ENCODE measurements at places on chromosomes 6 and 20.

DNA sequence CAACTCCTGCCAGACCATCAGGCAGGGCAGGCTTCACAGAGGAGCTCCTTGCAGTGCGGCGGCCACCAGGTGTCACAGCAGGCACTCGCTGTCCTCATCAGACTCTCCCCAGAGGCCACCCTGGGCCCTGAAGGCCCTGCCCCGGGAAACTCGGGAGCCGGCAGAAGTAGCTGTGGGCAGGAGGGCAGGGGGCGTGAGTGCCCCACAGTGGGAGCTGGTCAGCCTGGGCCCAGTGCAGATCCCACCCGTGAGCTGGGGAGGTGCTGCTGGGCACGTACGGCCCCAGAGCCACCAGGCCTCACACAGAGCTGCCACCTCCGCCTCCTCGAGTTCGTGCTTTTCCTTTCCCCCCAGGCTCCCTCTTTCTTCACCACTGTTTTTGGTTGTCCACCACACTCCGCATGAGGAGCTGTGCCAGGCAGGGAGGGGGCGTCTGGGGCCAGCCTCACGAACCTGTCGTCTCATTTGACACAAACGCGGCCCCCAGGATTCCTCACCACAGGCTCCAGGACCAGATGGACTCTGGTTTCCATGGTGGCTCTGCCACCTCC is 33.8 kb downstream of the FRMD1 start:
- no peak for DNase-seq

DNA sequence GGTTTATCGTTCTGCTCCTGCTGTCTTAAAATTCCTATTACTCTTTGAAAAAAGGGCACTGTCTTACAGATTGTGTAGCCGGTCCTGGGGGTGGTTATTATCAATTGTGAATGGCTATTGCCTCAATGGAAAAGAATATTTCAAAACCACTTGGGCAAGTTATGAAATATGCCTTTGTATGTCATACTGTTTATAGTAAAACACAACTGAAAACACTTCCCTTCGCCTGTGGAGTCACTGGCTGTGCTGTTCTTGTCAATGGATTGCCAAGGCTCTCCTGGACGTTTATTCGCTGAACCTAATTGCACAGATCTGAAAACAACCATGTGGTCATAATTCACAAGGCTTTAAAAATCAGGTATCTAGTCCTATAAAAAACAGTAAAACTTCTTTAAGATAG is 47.8 kb upstream of the TAGAP start:
- no peak for DNase-seq

- DNase-seq: no peak
Measured at GRCh38 chr6:79196912-79197311, 37.6 kb downstream of the HMGN3 start.

DNA sequence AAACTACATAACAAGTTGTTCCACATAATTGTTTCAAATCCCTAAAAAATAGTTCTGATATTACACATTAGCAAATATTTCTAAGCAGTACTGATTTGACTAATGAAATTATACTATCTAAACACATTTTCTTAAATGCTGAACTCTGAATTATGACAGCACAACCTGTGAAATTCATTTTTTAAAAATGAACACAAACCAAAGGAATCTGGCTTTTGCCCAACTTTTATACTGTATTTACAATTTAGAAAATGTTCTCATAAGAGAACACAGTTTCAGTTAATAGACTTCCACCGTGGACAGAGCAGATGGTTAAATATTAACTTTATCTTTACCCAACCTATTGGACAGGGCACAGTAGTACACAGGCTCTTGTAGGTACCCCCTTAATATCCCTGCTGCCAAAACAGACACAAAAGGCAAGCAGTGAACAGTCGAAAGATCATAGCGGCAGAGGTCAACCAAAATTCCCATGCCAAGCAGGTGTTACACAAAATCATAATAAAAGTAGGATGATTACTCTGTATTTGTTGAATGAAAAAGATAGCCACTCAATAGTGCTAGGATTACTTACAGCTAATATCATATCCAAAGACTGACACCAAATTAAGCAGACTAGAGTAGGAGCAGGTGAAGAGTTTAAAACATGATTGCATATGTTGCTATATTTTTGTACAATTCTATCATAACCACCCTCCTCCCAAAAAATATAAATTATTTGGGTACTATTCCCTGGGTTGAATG is 122.5 kb downstream of the RNGTT start:
- DNase-seq: peak; percentile 59

DNA sequence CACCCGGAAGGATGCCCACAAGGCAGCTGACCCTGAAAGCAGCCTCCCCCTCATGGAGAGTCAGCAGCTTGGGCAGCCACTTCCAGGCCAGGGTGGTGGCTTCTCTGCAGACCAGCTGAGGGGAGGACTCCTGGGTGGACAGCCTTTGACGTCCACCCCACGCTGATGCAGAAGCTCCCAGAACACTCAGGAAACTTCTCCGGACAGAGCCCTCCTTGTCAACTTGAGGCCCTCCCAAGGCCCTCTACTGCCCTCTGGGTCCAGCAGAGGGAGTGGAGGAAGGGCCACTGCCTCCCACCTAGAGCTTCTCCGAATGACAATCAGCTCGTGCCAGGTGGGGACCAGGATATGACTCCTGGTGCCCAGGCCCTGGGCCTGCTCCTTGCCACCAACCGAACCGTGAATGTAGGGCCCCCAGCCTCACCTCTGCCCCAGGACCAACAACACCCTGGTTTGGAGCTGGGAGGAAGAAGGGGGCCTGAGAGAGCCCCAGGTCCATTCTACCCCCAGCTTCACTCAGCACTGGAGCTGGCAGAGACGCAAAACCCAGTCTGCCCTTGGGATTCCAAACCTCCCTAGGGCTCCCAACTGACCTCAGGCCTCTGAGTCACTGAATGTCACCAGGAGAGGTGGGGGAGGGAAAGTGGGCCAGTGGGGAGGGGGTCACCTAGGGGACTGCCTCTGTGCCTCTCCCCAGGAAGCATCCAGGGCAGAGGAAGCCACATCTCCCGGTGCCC is 10.9 kb upstream of the SLC22A7 start:
- peak; percentile 15 for DNase-seq

DNA sequence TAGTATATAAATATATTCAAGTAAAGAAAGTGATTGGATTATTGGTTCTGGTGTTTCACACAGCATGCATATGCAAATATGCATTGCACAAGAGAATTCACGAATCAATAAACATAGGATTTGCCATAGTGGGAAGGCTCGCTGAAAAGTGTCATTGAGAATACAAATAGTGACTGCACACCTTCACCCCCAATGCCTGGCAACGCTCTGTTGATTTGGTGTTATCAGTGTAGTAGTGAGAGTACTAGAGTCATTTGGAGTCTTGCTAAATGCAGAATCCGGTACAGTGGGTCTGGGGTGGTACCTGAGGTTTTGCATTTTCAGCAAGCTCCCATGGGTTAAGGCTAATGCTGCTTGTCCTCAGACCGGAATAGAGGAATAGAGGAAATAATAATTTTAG is 49.7 kb upstream of the NAA20 start:
- DNase-seq: no peak

DNA sequence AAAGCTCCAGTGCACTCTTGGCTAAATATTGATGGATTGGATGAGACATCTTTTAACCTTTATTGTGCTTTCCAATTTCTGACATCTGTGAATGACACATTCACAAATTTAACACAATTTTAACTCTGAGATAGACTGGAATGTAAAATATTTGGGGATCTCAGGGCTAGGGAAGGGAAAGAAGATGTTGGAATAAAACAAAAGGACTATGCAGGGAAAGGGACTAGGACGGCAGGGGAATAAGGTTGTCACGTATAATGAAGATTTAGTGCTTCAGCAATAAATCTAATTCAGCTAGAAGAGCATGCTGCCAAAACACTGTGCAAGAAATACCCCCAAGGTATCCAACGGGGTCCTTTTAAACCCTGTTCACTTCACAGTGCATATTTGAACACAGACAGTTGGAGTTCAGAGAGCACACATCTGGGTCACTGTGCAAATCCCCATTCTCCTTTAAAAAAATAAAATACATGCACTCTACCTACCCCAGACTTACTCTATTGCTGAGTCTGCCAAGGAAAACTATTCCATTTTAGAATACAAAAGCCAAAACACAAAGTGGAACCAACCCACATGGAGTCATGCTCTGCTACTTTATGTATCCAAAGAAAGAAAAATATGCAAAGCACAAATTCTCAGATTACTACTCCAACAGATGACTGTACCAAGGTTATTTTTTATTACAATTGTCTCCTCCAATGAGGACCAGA is 151.0 kb upstream of the RSPO3 start:
- DNase-seq: no peak

- no peak for DNase-seq
Measured at GRCh38 chr6:129795261-129795660, 65.9 kb downstream of the TMEM244 start.

DNA sequence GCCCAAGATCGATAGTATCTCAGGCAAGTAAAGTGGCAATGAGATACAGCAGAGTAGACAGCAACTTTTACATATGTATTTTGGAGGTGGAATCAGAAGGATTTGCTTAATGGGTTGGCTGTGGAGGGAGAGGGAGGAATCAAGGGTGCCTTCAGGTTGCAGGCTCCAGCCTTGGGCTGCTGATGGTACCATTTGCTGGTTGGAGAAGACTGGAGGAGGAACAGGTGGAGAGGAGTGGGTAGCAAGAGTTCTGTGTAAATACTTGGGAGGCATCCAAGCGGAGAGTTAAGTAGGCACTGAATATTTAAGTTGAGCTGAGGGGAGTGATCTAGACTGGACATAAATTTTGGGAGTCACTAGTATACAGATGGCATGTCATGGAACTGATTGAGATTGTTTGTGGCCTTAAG is 5.2 kb downstream of the BICRAL start:
- DNase-seq: no peak

DNA sequence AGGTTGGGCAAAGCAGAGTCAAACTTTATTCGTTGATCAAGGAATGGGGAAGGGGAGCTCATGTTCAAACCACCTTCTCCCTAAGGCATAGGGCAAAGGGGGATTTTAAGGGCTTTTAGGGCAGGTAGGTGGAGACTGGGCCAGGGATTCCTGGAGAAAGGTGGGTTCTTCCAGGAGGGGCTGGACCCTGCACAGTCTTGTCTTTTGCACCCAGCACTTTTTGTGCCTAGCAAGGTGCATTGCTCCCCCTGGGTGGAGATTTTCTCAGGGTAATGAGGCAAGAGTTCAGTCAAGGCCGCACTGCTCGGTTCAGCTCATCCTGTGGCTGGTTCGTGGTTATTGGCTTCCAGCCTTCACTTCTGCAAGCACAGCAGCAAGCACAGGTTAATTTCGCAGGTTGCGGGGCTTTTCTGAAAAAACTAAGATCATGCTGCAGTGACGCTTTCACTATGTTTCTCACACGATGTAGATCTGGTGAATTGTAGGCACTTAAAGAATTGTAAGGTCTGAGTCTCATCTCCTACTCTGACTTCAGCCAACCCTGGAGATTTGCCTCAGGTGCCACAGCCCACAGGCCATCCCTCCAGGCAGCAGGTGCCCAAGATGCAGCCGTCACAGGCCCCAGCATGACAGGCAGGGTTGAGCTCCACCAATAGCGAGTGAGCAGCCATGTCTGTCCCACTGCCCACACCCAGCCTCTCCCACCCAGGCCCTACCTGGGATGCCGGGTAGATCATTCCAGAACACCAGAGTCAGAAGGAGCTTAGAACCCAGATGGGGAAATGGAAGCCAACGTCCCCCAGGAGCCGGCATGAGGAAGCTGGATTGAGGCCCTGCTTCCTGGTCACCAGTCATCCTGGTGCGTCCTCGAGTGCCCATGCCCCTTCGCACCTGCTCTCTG is 37.1 kb downstream of the SUN5 start:
- DNase-seq: no peak

DNA sequence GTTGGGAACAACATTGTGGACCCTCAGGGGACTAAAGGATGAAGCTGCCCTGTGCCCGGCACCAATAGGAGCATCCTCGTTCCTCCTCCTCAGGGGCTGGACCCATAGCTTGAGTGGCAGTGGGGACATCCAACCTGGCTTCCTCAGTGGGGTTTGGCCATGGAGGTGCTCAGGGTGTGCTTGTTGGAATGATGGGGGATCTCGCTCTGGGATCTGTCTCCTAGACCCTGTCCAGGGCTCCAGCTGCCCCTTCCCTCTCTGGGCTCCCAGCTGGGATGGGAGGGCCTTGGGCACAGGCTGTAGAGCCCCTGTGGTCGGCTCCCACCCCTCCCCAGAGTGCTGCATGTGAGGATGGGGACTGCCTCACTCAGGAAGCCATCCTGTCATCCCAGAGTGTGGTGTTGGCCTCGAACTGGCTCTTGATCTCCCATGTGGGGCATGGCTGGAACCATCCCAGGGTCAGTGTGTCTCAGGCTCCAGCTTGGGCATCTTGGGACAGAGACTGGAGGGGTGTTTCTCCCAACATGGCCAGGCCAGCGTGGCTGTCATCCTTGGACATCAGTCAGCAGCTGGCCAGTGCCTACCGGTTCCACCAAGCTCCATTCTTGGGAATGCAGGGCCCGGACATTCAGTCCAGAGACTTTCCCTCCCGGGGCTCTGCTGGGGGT is 9.5 kb upstream of the MYT1 start:
- DNase-seq: no peak

DNA sequence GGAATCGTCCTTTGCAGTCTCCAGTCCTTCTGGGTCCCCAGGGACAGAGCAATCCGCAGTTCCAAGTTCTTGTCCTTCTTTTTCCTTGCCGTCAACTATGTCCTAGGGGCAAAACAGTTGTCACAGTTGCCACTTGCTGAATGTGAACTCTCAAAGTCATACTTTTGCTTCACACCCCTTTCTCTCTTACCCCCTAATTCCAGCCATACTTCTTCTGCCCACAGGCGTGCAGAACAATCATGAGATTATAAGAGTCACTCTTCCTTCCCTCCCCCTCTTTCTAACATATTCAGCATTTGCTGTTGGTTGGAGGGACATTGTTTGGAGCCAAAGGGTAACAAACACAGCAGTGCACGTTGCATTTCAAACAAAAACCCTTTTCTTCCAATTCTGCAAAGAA is 74.4 kb downstream of the BCAS1 start:
- DNase-seq: no peak

DNA sequence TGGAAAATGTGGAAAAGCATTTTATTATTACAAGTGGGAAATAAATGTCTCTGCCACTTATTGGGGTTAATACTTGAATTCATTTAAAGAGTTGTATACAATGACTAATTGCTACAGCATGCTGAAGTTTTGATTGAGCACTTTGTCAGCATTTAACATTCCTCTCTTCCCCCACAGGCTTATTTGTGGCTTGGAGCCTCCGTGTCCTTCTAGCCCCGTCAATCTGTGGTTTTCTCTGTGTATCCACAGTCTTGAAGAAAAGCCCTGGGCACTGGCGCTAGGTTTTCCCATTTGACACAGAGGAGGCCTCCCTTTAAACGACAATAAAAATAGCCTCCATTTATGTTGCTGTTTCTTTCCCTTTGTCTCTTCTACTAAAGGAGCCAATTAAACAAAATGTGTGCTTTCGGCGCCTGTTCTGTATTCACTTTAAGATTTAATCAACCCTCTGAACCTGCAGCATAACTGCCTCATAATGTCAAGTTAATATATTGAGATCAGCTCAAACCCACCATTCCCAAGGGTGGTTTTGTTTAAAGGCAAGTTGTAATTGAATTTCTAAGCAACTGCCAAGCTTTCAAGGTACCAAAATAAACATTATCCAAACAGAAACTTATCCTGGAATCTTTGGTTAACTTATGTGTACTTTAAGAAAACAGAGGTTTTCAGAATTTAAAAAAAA is 326.6 kb upstream of the RNF24 start:
- peak; percentile 77 for DNase-seq

- peak; percentile 64 for DNase-seq
Measured at GRCh38 chr20:31838646-31839292, 6.6 kb downstream of the FOXS1 start.

GRCh38 chr6:40947876-40948526 is 91.0 kb downstream of the UNC5CL start:
- peak; percentile 85 for DNase-seq

All from fibroblast of skin of back (primary cell).